SK-N-DZ (cell line): ENCODE measurements at places on chromosomes 7 and 10.

DNA sequence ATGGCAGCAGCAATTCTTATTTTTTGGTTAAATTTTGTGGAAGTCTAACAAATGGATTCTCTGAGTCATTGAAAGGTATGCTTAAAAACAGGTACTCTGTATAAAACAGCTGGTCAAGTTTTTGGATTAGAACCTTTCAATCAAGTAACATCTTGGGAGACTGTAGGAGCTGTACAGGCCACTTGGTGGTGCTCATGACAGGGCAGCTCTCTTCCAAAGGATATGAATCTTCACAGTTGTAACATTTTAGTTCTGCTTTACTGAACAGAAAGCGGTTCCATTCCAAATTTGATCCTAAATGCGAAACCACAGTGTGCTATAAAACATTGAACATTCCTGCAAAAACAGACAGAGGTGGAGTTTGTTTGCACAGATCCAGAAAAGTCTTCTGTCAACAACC, 44.5 kb upstream of the AGR3 start:
- no peak for DNase-seq

GRCh38 chr10:61971003-61971325, 69.5 kb downstream of the ARID5B start:
- DNase-seq = no peak

DNA sequence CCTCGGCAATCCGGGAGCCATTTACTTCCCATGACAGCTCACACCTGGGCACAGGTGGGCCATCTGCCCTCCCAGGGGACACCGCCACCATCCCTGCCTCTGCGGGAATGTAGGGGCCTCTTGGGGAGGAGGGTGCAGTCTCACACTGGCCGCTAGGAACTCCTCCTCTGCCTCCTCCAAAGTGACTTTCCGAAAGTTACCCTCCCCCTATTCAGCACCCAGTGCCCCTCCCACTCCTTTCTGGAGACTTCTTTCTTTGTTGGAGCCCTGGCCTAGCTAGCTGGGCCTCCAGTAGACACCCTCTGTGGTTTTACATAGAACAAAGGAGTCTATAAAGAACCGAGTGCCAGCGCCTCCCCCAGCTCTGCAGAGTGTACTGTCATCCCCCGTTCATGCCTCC, 45.8 kb upstream of the MNX1 start:
- no peak for DNase-seq

DNA sequence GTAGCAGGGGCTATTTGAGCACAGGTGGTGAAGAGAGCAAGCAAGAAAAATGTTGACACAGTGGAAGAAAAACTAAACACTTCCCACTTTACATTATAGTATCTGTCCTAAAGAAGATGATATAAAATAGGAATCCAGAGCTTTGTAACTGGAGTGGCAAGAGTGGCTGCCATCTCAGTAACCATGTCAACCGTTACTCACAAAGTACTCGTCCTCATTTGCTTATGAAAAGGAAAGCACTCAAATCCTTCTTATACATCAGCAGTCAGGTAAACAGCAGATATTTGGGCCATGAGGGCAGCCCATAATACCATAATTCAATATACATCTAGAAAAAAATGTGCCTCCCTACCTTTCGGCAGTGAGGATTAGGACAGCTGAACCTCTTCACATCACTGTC, 70.1 kb downstream of the RNF216 start:
- DNase-seq = no peak

DNA sequence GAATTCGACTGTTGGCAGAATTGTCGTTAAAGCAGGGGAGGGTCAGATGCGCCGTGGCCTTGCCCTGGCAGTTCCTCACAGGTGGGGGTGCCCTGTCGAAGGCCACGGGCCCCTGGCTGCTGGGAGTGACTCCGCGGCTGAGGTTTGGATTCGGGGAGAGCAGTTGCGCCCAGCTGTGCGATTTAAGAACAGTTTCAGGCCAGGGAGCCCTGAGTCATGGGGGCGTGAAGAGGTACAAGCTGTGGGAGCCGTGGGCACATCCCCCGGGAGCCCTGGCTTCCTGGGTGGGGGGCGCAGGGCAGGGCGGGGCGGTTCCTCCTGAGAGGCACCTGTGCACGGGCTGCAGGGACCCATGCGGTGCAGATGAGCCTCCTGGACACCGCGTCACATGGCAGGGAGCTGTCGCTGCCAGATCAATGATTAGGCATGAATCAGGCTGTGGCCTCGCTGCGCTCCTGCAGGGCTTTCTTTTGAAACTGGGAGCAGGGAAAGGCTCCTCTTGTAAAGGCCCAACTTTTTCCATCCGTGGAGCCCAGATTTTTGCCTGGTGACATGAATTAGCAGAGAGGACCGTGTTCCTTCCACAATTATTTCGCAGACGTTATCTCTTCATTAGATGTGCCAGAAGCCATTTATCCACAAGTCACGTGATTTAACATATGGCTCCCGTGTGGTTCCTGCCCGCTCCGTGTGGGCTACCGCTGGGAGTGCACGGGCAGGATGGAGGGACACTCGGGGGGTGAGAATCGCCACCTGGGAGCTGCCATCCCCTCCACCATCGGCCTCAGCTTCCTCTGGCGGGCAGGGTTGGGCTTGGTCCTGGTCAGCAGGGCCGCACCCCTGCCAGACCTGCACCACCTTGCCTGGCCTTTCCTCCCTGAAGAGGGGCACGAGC, 918 bp downstream of the PWWP2B start:
- DNase-seq = peak; percentile 67

GRCh38 chr10:978826-979421, 9.3 kb upstream of the GTPBP4 start:
- DNase-seq = no peak

DNA sequence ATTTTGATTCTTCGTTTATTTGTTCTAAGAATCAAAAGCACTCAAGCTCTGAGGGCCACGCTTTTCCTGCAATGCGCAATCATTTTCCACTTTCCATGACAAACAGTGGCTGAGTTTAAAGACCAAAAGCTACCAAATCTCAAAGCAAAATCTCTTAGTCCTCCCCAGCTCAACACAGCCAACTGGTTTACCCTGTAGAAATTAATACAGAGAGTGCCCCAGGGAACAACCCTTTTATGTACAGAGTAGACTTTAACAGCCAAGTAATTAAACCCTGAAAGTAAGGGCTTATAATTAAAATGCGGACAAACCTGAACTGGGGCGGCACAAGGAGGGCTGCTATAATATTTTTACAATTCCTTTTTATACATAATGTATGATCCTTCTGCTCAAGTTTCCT, 53.2 kb downstream of the FAM53B start:
- DNase-seq = no peak

DNA sequence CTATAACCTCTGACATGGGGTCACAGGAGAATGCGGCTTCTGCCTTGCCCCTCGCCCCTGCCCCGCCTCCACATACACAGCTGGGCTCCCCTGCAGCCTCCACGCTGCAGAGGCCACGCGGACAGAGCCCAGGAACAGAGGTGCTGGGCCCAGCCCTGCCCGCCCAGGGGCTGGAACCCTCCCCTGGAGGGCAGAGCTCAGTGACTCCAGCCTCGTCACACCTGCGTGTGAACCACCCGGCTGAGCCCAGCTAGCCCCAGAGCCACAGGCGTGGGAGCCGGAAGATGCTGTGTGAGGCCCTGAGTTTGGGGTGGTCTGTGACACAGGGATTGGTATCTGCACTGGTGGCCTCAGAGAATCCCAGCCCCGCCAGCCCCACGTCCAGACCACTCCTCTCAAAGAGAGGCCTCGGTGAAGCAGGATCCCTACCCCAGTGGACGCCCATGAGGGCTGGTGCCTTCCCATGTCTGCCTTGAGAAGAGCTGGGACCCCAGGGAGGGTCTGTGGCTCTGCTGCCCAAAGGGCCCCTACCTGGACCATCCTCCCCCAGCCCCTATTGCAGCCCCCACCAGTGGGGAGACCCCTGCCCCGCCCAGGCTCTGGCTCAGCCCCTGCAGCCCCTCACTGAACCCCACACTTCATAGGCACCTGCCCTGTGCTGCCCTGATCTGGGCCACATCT, 8.1 kb upstream of the ADAP1 start:
- DNase-seq = no peak

DNA sequence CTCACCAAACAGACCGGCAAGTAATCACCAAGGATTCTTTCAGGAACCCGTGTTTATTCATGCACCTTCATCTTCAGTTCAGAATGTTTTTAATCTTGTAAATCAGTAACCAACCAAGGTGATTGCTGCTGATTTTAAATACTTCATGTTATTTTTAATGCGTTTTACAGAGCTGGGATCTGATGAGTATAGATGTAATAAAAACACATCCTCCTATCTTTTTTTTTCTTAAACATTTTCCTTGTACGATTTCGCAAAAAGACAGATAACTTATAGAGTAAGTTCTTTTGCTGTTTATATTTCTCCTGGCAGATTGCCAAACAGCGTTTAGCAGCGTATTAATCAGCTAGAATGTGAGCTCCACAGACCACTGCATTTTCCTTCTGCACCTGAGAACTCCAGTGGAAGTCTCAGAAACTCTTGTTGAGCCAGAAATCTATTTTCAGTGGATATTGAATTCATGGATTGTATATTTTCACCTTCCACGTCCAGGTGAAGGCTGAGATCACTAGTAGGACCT, 397.8 kb upstream of the NRP1 start:
- DNase-seq = no peak

DNA sequence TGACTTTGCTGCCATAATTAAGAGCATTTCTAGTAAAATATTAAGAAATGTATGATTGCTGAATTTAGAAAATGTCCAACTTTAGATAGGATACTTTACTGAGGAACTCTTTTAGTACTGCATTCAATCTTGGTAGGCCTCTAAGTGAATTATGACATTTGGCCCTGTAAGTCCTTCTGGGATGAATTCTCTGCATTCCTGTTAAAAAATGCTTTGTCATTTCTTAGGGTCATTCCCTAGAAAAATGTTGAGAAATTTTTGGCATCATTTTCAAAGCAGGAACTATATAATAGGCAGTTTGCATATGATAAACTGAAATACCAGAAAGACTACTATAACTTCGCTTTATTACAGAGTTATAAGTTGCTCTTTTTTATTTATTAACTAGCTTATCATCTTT, 69.3 kb upstream of the PRR15 start:
- no peak for DNase-seq

GRCh38 chr7:154484406-154484805, 432.2 kb downstream of the DPP6 start:
- DNase-seq = peak; percentile 52

DNA sequence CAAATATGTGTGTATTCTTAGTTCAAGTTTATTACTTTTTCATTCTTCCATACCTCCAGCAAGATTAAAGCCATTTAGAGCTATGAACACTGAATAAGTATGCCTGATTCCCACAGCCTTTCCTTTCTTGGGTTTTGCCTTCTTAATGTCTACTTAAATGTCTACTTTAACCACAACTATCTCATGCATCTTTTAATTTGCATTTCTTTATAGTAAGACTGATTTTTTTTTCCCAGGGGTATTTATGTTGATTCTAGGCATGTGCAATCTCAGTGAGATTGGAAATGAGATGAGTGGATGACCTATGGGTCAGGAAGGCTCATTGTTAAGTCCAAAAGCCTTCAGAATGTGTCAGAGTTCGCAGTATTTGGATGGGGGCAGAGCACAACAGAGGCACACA, 3.6 kb downstream of the PCBD1 start:
- no peak for DNase-seq

DNA sequence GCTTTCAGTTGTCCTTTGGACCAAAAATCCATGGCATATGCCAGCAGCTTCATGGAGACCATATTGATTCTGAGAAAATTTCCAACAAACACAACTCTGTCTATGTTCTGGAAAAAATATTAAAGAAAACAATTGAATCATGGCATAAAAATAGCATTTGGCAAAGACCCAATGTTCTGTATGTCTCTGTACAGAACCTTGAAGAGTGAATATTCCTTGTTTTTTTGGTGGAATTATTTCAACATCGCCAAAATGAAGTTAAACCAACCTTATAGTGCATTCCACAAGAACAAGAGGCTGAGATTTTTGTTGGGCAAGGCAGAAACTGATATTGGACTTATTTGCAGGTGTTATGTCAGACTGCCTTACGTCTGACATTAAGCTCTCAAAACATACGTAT, 53.3 kb upstream of the SLC16A12 start:
- DNase-seq = no peak

DNA sequence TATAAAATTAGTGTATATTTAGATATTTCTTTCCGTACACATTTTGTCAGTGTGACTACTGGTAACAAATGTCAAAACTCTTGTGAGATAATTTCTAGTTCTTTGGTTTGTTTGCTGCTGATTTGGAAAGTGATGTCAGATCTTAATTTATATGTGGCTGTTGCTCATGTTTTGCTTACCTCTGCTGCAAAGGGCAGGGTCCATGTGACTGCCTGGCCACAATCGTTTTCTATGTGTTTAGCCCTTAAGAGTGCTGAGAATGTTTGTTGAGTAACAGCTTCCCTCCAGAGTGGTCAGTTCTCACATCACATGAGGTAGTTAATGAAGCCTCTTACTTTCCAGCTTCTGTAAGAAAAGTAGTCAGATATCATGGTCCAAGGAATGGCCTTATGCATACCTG, 4.2 kb downstream of the NRBF2 start:
- DNase-seq = no peak

GRCh38 chr7:80175744-80176143, 41.1 kb downstream of the GNAI1 start:
- no peak for DNase-seq

GRCh38 chr7:114084472-114085312, 165.9 kb upstream of the PPP1R3A start:
- no peak for DNase-seq

DNA sequence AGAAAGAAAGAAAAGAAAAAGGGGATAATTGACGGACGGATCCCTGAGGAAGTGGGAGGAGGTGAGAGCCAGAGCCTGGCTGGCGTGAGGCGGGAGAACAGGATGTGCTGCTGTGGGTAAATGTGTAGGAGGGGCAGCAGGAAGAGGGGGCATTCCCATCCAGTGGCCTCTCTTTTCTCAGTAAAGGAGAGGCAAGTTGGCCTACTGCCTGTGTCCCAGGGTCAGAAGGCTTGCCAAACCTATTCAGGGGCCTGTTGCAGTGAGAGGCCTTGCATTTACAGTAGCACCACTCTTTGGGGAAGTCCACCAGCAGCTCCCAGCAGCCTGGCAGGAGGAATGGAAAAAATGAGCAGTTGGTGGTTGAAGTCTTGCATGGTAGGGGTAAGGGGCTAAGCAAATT, 26.6 kb upstream of the ASCC1 start:
- DNase-seq = no peak

DNA sequence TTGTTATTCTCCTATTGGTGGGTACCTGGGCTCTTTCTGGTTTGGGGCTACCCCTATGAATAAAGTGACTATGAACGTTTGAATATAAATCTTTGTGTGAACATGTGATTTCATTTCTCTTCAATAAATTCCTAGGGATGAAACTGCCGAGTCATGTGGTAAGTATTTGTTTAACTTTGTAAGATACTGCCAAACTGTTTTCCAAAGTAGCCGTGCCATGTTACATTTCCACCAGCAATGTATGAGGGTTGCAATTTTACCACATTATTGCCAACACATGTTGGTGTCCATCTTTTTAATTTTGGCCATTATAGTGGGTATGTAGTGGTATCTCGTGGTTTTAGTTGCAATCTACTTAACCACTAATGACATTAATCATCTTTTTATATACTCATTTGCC, 94.7 kb downstream of the ZNRF2 start:
- DNase-seq = no peak

GRCh38 chr7:75963381-75963995, 30.9 kb downstream of the TMEM120A start:
- DNase-seq = peak; percentile 32

GRCh38 chr10:127738512-127739424, 1.8 kb downstream of the FOXI2 start:
- DNase-seq = no peak
